GM12892 (cell line): ENCODE measurements at places on chromosomes 11 and 22.

DNA sequence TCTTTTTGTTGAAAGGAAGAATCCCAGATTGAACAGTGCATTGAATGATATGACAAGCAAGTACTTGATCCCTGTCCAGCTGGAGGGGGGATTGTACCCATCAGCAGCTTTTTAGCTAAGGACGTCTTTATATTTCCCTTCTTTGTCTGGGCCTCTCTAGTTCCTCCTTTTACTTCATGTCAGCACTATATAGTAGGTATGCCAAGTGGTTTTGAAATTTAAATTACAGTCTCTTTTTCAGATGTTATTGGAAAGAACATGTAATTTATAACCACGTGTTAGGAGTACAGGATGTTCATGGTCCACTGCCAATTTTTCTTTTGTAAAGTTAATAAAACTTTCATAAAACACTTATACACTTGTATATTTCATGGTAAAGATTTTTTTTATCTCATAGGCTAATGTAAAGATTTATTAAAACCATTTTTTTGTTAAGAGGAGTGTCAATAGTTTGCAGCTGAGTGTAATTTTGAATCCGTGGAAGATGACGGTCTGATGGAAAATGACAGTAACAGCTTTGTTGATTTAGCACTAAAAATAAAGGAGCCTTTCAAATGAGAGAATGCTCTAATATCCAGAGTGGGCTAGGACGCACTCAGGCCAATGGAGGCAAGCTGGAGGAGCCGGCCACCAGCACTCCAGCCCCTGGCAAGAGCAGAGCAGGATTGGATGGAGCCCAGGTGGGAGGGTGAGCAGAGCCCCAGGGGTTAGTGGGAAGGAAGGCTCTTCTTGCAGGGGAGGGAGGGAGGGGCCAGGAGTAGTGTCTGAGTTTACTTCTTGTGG, 488.3 kb downstream of the INSC start:
- DNase-seq = no peak

- DNase-seq = no peak
These were observed 11.8 kb downstream of the RCOR2 start for GRCh38 chr11:63905179-63905578.

DNA sequence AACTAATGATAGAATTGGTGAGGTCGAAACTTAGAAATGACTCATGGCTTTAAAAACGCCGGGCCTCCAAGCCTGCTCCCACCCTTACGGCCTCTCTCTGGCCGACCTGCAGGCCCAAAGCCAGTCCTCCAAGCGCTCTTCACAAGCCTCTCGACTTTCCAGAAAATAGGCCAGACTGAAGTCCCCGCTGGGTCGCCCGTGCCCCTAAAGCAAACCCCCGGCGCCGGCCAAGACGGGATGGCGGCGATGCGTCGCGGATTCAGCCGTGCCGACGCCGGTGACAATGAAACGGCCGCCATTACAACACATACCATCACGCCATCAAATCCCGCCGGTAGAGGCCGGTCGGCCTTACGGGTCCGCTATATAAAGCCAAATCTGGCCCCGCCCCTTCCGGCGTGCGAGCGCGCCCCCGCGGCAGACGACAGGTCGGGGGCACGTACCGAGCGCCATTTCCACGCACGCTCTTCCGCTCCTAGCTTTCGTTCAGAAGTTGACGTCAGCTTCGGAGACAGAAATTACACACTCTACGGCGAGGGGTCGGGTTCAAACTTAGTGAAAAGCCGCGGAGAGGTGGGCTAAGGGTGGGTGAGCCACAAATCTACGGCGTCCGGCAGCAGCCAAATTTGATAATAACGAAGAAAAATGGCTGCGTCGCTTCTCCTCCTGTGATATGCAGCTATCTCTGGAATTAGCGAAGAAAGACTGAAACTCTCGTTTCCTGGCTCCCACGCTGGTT, at the start of gene RPL3:
Gene RPL3 (minus strand): TSS at position 340 of the 739 bp plus-strand sequence. CDS start 26 bp downstream, at position 314.
- DNase-seq = peak; percentile 89

DNA sequence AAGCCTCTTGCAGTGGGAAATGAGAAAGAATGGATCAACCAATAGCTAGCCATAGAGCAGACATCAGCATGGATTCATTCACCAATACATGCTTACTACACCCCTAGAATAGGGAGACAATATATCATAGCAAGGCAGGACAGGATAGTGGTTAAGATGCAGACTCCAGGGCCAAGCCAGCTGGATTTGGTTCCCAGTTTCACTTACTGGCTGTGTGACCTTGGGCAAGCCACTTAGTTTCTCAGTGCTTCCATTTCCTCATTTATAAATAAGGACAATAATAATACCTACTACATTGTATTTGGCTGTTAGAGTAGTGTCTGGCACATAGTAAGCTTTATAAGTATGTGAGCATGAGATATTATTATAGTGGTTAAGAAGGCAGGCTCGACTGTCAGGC, 7.1 kb downstream of the DCHS1 start:
- DNase-seq = no peak

DNA sequence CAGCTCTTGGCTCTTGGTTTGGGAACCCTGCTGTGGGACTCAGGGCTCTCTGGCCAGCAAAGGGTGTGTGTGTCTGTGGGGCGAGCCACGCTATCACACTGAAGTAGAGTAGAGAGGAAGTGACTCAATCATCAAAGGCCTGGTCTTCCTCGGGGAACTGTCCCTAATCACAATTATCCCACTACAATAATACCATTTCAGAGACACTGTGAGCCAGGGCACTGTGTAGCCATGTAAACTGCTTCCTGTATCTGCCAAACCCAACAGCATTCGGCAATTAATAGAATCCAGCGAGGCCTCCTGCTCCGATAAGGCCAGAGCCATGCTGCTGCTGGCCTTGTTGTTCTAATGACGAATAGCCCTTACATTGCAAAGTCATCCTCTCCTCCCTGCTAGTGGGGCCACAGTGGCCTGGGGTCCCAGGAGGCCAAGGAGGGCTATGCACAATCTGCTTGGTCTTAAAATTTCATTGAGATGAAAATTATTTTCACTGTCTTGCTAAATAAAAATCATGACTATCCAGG, 49.8 kb upstream of the LMO2 start:
- peak; percentile 28 for DNase-seq

GRCh38 chr22:34489861-34490260, 569.6 kb upstream of the LARGE1 start:
- no peak for DNase-seq

DNA sequence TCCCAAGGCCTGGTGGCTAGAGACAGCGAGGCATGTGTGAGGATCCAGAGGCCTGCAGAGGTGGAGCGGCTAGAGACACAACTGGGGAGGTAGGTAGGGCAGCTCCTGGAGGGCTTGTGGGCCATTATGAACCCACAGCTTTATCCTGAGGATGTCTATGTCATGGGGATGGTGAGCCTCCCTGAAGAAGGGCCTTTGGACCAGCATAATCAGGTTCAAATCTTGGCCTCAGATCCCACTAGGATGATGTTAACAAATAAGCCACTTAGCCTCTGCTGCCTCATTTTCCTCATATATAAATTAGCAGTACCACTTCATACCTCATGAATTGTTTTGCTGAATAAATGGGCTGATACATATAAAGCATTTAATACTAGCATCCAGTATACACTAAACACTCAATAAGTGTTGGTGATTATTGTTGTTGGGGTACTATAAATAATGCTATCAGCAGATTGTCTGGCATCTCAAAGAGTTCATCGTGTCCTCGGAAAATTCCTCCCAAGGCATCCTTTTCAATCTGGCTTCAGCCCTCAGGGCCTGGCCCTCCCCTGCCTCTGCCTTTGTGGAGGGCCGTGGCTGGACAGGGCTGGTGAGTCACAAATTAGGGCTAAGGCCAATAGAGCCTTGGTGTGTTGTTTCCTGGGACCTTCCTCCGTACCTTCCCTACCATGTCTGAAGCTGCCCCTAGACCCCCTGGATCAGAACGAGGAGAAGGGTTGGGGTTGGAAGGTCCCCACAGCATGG, 30.9 kb upstream of the LRRC32 start:
- no peak for DNase-seq

DNA sequence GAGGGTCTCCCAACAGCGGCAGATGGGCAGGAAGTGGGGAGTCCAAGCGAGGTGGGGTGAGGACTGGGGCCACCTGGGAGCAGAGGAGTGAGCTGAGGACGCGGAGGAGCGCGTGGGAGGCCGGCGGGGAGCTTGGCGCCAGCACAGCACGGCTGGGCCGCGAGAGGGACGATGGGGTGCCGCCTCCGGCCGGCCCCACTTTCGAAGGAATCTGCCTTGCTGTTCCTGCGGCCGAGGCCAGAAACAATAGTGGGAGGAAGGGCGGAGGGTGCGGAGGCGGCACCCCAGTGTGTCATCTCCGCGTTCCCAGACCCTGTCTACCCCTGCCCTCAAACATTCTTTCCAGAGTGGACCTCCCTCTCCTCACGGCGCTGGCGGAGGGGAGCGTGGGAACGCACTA, 5.5 kb downstream of the INS start:
- DNase-seq = no peak

DNA sequence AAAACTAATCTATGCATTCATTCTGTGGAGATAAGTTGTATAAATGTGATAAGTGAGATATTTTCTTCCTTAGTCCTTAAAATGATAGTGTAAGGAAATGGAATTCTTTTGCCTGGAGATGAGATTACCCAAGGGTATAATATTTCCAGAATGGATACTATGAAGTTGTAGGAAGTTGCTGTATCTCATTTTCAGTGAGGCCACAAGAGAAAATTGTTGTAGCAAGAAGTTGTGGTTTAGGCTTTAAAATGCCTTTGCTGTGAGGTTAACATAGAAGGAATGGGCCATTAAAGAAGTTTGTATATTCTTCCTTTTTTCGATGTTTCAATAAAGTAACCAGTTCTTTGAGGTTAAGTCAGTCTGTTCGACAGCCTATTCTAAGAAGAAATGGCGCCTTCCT, 50.7 kb upstream of the LIN7C start:
- DNase-seq = no peak

DNA sequence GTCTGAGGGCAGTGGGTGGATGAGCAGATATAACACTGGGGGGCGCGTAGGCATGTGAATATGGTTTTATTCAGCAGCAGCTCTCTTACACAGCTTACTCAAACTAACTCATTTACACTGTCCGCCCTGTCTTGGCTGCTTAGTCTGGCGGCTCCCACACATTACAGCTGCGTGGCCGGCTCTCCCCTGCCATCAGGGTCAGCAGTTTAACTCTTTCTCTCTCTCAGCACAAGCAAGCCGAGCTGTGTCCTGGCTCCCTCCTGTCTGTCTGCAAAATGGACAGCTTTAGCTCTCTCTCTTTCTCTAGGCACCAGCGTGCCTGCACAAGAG, 1310.1 kb upstream of the RAG2 start:
- DNase-seq = no peak

DNA sequence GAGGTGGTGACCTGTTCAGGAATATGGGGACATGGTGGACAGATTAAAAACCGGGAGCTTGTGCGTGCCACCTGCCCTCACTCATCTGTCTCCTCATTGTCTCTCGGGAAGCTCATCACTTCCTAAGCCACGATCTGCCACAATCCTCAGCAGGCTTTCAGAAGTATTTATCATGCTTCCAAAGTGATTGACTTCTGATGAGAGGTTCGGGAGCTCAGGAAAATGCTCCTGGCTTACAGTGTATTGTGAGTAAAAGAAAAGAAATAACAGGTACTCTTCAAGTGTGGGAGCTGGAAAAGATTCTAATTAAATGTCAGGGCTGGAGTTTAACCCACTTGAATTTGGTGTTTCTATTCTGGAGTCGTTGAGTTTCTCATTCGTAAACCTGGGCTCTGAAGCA, 91.9 kb upstream of the DRD2 start:
- DNase-seq = no peak

DNA sequence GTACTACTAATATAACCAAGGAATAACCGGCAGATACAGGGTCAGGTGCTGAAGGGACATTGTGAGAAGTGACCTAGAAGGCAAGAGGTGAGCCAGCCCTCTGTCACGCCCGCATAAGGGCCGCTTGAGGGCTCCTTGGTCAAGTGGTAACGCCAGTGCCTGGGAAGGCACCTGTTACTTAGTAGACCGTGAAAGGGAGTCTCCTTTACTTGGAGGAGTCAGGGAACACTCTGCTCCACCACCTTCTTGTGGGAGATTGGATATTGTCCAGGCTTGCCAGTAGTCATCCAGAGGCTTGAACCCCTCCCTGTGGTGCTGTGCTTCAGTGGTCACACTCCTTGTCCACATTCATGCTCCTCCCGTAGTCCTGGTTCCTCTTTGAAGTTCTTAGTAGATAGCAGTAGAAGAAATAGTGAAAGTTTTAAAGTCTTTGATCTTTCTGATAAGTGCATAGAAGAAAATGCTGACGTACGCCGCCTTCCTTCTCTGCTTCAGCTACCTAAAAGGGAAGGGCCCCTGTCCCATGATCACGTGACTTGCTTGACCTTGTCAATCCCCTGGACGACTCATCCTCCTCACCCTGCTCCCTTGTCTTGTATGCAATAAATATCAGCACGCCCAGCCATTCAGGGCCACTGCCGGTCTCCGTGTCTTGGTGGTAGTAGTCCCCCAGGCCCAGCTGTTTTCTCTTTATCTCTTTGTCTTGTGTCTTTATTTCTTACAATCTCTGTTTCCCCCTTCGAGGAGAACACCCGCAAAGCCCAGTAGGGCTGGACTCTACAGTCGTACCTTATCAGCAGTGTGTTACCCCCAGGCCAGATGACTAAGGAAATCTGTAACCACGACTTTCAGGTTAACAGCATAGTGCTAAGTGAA, 6.1 kb downstream of the NUP50 start:
- no peak for DNase-seq

DNA sequence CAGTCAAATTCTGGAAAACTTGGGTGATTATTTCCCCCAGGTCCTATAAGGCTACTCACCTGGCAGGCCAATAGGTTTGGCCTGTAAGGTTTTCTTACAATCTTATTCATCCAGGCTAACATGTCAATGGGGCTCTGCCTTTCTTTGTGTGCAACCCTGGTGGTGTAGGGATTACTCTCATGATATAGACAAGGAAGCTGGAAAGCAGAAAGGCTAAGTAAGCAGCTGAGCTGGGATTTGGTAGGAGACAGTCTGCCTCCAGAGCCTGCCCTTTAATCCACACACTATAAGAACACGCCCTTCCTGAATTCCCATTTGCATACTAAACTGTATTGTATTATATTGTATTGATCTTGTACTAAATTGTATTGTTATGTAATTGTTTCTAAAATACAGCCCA, 373.3 kb upstream of the CCDC90B start:
- DNase-seq = no peak

DNA sequence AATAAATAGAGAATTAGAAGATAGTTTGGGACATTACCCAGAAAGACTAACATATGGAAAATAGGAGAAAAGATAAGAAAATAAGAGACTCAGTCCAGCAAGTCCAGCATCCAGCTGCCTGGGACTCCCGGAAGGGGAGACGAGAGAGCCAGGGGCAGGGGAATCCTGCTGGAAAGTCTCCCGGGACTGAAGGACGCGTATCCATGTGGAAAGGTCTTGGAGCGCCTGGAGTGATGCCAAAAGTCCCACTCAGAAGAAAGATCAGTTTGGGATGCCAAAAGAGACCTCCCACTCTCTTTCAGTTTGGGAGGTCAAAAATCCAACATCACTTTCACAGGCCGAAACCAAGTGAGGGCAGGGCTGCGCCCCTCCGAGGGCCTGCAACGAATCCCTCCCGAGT, 30.7 kb downstream of the LRFN4 start:
- no peak for DNase-seq
